Pancreas (tissue), 10 donors: ENCODE measurements at places on chromosomes 5 and 9. TPM values are rescaled to one million over a fixed set of nuclear protein-coding genes. Genes with fewer than 3 reads are reported as not detected.

SLIT3 gene
- 1.4 TPM for polyA plus RNA-seq

PCDHGC3 gene
- 23.1 TPM for polyA plus RNA-seq

FBP2 gene
- 0.47 TPM for polyA plus RNA-seq

PTGR1 gene
- polyA plus RNA-seq = 14.7 TPM

SOHLH1 gene
- polyA plus RNA-seq = not detected

LCN2 gene
- polyA plus RNA-seq = 46.8 TPM

ELOVL7 gene
- 4.4 TPM for polyA plus RNA-seq

PTCH1 gene
- 5.4 TPM for polyA plus RNA-seq

TMEM171 gene
- 0.27 TPM for polyA plus RNA-seq

SLC25A46 gene
- 6.1 TPM for polyA plus RNA-seq

NMUR2 gene
- polyA plus RNA-seq = not detected

PCDHGA2 gene
- 0.46 TPM for polyA plus RNA-seq
